ENCODE measurements at places on chromosomes 7 and 10. TPM values are rescaled to one million over a fixed set of nuclear protein-coding genes. Genes with fewer than 3 reads are reported as not detected.
A peak's percentile ranks its signal among the peaks of the same experiment; 100 is the strongest.

The SLC39A12 gene
- total RNA-seq: not detected

The SPDYE1 gene
- total RNA-seq: not detected

GRCh38 chr7:44618753-44619152 lies 12.3 kb downstream of the OGDH start:
- DNase-seq: no peak

The TRIM74 gene
- not detected for total RNA-seq

- no peak for DNase-seq
Observed at GRCh38 chr10:24603333-24603732, 120.4 kb downstream of the ARHGAP21 start.

GRCh38 chr7:83457022-83457892 lies 191.7 kb downstream of the SEMA3E start:
- no peak for DNase-seq

DNA sequence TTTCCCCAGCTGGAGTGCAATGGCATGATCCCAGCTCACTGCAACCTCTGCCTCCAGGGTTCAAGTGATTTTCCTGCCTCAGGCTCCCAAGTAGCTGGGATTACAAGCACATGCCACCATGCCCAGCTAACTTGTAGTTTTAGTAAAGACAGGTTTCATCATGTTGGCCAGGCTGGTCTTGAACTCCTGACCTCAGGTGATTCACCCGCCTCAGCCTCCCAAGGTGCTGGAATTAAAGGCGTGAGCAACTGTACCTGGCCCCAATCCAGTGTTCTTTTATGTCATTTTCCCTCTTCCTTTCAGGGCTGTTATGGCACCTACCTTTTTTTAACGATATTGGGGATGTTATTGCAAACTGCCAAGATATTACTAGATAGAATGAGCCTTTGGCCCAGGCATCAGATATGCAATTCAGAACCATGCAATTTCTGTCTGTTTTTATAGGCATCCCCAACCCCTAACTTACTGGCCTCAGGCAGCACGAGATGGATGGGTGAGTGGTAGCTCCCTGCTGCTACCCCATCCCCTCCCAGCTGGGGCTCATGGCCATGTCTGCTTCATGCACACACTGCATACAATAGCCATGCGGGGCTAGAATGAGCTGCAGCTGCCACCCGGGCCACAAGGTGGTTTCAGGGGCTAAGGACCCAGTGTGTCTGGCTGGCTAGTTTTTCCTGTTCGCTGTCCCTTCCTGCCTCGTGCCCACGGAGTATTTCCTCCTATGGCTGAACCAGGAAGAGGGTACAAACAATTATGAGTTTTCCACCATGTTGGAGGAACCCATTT lies 1080.1 kb upstream of the SORCS1 start:
- DNase-seq: no peak

DNA sequence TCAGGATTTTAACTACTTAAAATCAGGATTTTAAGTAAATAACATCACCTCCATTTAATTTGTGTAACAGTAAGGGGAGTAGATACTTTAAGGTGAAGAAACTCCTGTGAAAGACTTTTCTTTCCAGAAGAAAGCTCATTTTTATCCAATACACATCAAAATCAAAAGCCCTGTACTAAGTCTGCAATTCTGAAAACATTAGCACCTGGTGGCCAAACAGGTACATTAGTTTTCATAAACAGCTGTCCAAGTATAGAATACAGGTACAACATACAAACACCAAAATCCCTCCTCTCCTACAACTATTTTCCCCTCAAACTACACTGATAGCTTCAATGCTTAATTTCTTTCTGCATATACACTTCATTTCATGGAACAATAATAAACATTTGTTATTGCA lies 22.9 kb downstream of the FAM3C start:
- no peak for DNase-seq

DNA sequence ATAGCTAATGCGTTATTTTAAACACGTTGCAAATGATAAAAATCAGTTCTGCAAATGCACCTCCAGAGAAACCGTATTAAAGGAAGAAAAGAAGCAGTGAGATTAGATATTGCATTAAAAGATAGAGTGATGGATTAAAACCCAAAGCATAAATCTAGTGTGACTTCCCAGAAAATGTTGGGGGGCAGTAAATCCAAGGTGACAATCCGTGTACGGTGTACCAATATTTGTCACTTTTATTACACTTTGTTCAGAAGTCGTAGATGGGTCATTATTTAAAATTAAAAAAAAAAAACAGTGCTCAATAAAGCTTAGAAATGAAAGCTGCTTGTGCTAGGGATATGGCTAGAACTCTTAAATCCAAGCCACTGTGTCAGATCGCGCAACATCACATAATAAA lies 106.4 kb downstream of the TMEM130 start:
- no peak for DNase-seq

The ASB10 gene
- total RNA-seq: 8.2 TPM

The ABCC2 gene
- total RNA-seq: 0.94 TPM

DNA sequence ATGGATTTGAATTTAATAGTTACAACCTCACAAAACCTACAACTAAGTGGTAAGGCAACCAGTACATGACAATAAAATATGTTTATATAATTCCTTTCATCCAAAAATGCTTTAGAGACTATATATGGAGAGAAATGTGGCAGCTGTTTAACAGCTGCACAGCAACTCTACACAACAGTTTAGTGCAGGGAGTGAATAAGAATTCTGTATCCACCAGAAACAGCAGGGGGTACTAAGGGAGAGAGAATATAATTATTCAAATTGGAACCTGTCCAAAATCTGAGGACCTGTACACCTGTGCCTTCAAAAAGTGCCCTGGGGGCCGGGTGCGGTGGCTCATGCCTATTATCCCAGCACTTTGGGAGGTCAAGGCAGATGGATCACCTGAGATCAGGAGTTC lies 49.6 kb downstream of the POLL start:
- DNase-seq: no peak

- DNase-seq: no peak
Observed at GRCh38 chr7:102214477-102215072, 72.1 kb upstream of the SH2B2 start.

DNA sequence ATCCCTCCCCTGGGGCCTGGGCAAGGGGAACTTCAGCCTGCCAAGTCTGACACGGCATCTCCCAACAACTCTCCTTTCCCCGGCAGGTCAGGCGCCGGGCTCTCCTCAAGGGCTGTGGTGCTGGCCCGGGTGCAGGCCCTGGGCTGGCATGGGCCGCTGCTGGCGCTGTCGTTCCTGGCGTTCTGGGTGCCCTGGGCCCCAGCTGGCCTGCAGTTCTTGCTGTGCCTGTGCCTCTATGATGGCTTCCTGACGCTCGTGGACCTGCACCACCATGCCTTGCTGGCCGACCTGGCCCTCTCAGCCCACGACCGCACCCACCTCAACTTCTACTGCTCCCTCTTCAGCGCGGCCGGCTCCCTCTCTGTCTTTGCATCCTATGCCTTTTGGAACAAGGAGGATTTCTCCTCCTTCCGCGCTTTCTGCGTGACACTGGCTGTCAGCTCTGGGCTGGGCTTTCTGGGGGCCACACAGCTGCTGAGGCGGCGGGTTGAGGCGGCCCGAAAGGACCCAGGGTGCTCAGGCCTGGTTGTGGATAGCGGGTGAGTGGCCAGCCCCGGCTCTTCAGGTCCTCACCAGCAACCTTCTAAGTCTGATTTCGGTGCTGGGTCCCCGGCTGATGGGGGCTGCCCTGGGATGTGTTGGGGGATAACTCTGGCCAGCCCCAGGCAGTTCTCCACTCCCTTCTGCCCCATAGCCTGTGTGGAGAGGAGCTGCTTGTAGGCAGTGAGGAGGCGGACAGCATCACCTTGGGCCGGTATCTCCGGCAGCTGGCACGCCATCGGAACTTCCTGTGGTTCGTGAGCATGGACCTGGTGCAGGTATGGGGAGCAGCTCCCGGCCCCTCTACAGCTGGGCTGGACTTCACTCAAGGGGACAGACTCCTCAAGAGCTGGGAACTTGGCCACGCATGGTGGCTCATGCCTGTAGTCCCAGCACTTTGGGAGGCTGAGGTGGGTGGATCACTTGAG lies 19.5 kb upstream of the C10orf95 start:
- no peak for DNase-seq

DNA sequence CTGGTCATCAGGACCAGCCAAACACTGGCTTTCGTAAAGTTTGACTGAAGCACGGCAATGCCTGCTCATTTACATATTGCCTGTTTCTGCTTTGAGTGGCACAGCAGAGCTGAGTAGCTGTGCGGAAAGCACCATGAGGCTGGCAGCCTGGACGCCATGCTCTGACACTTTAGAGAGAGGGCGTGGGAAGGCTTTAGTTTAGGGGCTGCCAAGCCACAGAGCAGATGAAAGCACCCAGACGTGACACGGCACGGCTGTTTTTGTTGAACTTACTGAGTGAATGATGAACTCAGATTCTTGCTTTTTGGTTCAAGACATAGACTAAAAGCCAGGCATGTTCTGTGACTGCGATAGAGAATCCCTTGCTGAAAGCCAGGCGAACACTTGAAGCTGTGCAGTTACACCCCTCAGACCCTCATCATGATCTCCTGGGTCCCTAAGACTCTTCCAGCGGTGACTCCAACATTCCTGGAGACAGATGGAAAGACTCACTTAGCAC lies 182.1 kb downstream of the ZMYND11 start:
- DNase-seq: peak; percentile 54

DNA sequence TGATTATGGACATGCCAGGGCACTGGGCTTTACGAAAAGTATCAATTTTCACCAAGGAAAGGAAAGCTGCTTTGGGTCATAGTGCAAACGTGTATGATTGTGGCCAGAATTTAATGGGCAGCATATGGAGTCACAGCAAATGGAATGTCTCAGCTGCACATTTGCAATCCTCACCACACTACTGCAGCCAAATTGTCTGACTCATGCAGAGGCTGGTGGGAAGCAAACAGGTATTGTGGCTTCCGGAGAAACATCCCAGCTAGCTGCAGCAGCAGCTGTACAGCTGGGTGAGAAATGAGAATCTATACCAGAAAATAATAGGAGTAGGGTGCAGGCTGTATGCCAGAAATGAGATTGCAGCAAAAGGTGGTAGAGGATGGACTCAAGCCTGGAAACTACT lies 374.7 kb upstream of the VWC2 start:
- no peak for DNase-seq

The SEMA3E gene
- 1.1 TPM for total RNA-seq

GRCh38 chr10:96576277-96576980 lies 10.4 kb downstream of the TM9SF3 start:
- no peak for DNase-seq

The ACSM6 gene
- total RNA-seq: not detected

- no peak for DNase-seq
Observed at GRCh38 chr10:70617798-70618568, 15.4 kb upstream of the PRF1 start.

GRCh38 chr10:101287183-101287996 lies 58.1 kb upstream of the LBX1 start:
- DNase-seq: no peak

- no peak for DNase-seq
Observed at GRCh38 chr7:99485094-99485493, 12.4 kb downstream of the ZNF789 start.

DNA sequence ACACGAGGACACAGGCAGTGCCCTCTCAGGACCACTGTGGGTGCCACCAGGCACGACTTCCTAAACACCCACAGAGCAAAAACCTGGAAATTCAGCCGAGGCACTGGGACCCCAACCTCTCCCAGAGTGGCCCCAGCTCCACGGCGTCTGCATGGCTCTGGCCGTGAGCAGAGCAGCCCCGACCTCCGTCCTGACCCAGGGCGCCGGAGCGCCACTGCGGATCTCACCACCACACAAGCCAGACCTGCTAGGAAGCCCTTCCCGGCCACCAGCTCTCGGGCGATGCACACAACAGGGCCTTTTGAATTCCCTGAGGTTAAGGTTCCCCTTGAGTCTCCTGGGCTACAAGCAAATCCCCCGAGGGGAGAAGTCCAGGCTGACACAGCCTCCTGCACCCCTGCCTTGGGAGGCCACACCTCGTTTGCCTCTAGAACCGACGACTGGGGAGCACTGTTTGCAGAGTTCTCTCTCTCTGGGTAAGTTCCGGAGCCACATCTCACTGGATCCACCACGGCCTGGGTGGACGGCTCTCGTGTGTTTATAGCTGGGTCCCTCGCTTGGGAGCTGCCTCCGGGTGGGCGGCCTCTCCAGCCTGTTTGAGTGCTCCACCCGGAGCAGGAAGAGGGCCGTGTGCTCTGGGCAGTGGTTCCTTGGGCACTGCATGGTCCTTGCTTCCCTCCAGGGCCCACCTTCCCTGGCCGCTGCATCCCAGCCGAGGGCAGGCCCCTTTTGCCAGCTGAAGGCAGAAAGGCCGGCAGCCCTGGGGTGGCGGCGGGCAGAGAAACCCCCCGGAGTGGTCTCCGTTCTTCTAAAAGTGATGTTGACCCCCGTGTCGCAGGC lies 15.5 kb upstream of the PSMG3 start:
- no peak for DNase-seq

DNA sequence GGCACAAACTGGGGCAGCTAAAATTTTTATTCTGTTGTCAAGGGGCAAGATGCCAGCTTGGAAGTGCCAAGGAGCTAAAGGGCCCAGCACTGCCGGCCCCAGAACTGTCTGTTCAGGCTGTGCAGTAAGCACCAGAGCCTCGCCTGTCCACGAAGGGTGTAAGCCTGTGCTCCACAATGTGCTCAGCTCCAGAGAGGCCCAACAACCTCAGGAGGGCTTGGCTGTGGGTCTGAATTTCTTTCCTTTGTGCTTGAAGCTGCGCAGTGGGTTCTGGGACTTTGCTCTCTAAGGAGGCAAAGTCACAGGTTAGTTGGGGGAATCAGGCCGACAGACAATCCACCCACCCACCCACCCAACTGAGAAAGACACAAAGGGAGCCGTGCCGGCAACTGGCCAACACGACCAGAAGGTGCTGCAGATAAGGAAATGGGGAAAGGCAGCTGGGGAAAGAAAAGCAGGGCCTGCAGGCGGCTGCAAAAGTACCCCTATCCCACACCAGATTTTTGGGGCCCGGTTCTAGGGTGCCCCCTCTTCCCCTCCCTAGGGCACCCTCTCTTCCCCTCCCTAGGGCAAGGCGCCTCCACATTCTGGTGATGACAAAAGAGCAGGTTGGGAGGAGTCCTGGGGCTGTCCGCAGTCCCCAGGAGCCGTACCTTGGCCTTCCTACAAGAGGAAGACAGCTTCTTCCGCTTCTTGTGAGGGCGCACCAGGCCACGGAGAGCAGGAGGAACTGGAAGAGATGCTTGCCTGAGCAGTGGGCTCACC lies 7.7 kb downstream of the DDX56 start:
- no peak for DNase-seq

- no peak for DNase-seq
Observed at GRCh38 chr10:19449860-19450259, 366.4 kb upstream of the PLXDC2 start.

The OR2A5 gene
- total RNA-seq: not detected

The PIK3AP1 gene
- total RNA-seq: 10.5 TPM

- DNase-seq: no peak
Observed at GRCh38 chr10:8594711-8595110, 540.2 kb downstream of the GATA3 start.

DNA sequence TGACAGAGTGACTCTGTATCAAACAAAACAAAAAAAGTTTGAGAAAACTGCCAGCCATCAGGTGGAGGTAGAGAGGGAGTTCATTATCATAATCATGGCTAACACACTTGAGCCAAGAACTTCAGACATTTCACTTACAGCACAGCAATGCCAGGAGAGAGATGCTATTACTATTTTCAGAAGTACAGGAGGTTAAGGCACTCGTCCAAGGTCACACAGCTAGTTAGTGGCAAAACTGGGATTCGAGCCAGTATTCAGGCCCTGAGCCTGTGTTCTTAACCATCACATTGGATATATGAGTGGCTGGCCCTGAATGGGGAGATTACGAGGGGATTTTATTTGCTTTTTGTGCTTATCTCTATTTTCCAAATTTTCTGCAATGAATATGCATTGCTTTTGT lies 24.8 kb upstream of the UNC5B start:
- DNase-seq: peak; percentile 55

The OPN4 gene
- 0.12 TPM for total RNA-seq

Measured in left cardiac atrium (tissue), 4 donors.